ENCODE measurements at places on chromosomes 1 and 21. TPM values are rescaled to one million over a fixed set of nuclear protein-coding genes. Genes with fewer than 3 reads are reported as not detected.

DNA sequence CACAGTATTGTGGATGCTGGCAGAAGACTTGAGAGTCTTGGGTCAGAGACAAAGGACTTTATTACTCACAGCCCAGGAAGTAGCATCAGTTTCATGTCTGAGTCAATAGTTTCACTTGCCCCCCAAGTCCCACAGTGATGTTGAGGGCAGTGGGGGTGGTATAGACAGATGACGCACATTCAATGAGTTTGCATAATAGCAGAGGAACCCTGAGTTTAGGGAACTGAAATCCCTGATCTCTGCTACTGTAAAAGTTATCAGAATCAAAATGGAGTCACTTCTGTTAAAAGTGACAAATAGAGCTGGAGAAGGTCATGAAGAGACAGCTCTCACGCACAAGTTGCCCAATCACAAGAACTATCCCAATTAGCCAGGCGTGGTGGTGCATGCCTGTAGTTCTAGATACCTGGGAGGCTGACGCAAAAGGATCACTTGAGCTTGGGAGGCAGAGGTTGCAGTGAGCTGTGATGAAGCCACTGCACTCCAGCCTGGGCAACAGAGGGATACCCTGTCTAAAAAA lies 11.5 kb upstream of the HCRTR1 start:
- H3K4me1 ChIP-seq = no peaks in the 10 kb centered on the region
- DNase-seq = no peak

DNA sequence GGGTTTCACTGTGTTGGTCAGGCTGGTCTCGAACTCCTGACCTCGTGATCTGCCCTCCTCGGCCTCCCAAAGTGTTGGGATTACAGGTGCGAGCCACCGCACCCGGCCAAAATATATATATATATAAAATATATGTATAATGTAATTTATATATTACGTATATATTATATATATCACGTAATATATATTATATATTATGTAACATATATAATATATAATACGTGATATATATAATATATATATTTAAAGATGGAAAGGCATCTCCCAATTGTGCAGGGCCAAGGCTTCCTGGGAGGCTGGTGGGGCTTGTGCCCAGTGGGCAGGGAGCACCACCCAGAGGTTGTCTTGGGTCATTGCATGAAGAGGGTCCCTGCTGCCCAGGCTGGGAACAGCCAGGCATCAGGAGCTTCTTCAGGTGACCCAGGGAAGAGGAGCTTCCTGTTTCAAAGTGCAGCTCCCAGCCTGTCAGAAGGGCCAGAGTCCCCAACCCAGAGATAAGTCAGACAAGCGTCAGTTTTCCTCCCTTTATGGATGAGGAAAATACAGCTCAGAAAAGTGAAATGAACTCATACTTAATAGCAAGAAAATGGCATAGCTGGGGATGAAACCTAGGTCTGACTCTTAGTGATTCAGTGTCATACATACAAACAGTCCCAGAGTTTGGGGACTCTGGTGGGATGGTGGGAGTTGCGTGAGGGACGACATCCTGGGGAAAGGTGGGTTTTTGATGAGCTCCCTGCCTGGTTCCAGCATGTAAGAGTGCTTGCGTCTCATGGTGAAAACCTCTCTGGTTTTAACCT lies 12.0 kb downstream of the UBE2Q1 start:
- H3K36me3 ChIP-seq = no peaks in the 10 kb centered on the region
- H3K4me3 ChIP-seq = no peak overlapping the region
- DNase-seq = peak; percentile 66
- no peaks in the 10 kb centered on the region for H3K4me1 ChIP-seq
- no peaks in the 10 kb centered on the region for H3K27me3 ChIP-seq

- no peaks in the 10 kb centered on the region for H3K27me3 ChIP-seq
- H3K4me3 ChIP-seq = no peak overlapping the region
- H3K36me3 ChIP-seq = no peaks in the 10 kb centered on the region
These were observed 212.6 kb downstream of the TGFB2 start for GRCh38 chr1:218557731-218558130.

Gene KIF21B
- total RNA-seq = 4.0 TPM

DNA sequence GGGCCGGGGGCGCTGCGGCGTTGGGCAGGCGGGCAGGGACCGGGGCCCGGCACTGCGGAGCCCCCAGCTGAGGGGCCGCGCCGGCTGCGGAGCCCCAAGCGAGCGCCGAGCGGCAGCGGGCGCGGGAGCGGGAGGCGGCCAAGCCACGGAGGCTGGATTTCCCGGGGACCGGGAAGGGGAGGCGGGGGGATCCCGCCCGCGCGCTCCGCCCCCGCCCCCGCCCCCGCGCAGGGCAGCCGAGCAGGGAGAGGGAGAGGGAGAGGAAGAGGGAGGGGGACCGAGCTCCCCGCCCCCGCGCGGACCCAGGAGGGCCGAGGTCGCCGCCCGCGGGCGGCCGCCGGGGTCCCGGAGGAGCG lies at the start of gene DLGAP3:
DLGAP3 (minus strand) TSS at position 154 of the 356 bp plus-strand sequence. CDS start 24,267 bp downstream, outside the sequence.
- no peaks in the 10 kb centered on the region for H3K36me3 ChIP-seq
- DNase-seq = no peak
- peak within 1 kb of the TSS; percentile 3 for H3K4me3 ChIP-seq
- no peaks in the 10 kb centered on the region for H3K4me1 ChIP-seq
- no peak within 1 kb of the TSS for H3K27ac ChIP-seq

Gene SERPINC1
- not detected for total RNA-seq

DNA sequence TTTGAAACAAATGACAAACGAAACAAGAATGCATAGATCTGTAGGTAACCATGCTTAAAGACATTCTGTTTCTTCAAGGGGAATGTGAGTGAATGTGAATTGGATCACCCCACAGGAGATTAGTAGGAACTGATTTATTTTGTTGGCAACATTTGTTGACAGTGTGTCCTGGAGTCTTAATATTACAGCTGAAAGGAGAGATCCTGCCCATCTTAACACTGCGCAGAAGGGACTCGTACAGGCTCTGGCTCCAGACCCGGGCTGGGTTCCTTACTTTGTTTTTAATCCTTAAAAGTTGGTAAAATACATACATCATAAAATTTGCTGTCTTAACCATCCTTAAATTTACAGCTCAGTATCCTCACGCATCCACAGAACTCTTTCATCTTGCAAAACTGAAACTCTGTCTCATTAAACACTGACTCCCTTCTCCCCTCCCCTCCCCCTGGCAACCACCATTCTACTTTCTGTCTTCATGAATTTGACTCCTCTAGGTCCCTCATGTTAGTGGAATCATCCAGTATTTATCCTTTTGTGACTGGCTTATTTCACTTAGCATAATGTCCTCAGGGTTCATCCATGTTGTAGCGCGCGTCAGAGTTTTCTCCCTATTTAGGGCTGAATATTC lies 74.1 kb downstream of the GALNT2 start:
- H3K4me3 ChIP-seq = no peak overlapping the region
- no peak for DNase-seq
- H3K4me1 ChIP-seq = no peaks in the 10 kb centered on the region
- no peaks in the 10 kb centered on the region for H3K27me3 ChIP-seq
- H3K36me3 ChIP-seq = no peaks in the 10 kb centered on the region
- no peak overlapping the region for H3K27ac ChIP-seq

DNA sequence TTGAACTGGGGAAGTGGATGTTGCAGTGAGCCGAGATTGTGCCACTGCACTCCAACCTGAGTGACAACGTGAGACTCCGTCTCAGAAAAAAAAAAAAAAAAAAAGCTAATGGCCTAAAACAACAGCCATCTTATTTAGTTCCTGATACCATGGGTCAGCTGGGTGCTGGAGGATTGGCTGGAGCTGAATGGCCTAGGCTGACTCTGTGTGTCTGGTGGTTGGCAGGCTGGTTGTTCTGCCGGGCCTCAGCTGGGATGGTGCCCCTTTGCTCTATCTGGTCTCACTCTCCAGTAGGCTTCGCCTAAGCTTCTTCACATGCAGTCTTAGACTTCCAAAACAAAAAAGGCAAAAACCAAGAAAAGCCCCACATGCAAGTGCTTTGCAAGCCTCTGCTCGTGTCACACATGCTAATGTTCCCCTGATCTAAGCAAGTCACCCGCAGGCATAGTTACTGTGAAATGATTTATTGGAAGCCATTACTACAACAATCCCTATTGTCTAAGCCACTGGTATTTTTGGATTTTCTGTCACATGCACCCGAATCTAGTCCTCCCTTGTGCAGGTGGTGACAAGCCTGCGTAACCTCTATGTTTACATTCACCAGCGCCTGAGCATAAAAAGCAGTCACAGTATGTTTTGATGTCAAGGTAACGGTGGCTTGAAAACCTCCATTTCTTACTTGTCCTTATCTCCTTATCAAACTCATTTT lies 39.6 kb upstream of the KANK4 start:
- H3K36me3 ChIP-seq = no peaks in the 10 kb centered on the region
- H3K27me3 ChIP-seq = no peaks in the 10 kb centered on the region
- DNase-seq = no peak
- no peak overlapping the region for H3K4me3 ChIP-seq

Gene IQGAP3
- total RNA-seq = 2.3 TPM

GRCh38 chr1:241423541-241424479 lies 66.8 kb upstream of the RGS7 start:
- DNase-seq = no peak
- no peaks in the 10 kb centered on the region for H3K36me3 ChIP-seq
- H3K27ac ChIP-seq = no peak overlapping the region
- no peaks in the 10 kb centered on the region for H3K4me1 ChIP-seq

- no peak overlapping the region for H3K4me3 ChIP-seq
- DNase-seq = no peak
- no peak overlapping the region for H3K27ac ChIP-seq
- H3K27me3 ChIP-seq = no peaks in the 10 kb centered on the region
- no peaks in the 10 kb centered on the region for H3K4me1 ChIP-seq
- no peaks in the 10 kb centered on the region for H3K36me3 ChIP-seq
These were observed 3.5 kb upstream of the CLEC20A start for GRCh38 chr1:178500091-178500770.

Gene SLC44A5
- 1.0 TPM for total RNA-seq

DNA sequence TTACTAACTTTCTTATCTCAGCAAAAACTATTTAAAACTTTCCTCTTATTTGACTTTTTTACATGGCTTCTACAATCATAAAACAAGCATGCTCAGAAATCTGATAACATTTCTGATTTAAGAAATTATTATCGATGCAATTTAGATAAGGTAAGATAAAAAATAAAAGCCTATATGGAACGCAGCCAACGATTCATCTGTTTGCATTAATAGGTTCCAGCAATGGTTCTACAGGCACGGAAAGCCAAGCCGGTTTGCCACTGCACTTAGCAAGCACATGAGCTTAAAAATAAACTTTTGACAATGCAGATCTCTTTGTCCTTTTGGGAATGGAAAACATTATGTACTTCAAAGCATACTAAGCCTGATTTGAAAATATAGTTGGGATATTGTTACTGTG lies 77.5 kb upstream of the KCNK2 start:
- no peaks in the 10 kb centered on the region for H3K36me3 ChIP-seq
- H3K4me1 ChIP-seq = no peaks in the 10 kb centered on the region
- no peaks in the 10 kb centered on the region for H3K27me3 ChIP-seq
- H3K27ac ChIP-seq = no peak overlapping the region

Gene TNNI3K
- 4.2 TPM for total RNA-seq

GRCh38 chr21:15121655-15122120 lies 56.9 kb upstream of the NRIP1 start:
- H3K4me1 ChIP-seq = peaks cover 2% of the 10 kb centered on the region
- no peak for DNase-seq
- H3K4me3 ChIP-seq = no peak overlapping the region

DNA sequence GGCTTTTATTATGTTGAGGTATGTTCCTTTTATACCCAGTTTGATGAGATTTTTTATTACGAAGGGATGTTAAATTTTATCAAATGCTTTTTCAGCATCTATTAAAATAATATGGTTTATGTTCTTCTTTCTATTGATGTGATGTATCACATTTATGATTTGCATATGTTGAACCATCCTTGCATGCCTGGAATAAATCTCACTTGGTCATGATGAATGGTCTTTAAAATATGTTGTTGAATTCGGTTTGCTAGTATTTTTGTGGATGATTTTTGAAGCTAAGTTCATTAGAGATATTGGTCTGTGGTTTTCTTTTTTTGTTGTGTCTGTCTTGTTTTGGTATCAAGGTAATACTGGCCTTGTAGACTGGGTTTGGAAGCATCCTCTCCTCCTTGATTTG lies 14.1 kb downstream of the GPR88 start:
- no peak overlapping the region for H3K4me3 ChIP-seq
- H3K4me1 ChIP-seq = no peaks in the 10 kb centered on the region
- no peak overlapping the region for H3K27ac ChIP-seq
- H3K27me3 ChIP-seq = no peaks in the 10 kb centered on the region
- H3K36me3 ChIP-seq = no peaks in the 10 kb centered on the region
